ENCODE measurements at places on chromosomes 16 and 17.

DNA sequence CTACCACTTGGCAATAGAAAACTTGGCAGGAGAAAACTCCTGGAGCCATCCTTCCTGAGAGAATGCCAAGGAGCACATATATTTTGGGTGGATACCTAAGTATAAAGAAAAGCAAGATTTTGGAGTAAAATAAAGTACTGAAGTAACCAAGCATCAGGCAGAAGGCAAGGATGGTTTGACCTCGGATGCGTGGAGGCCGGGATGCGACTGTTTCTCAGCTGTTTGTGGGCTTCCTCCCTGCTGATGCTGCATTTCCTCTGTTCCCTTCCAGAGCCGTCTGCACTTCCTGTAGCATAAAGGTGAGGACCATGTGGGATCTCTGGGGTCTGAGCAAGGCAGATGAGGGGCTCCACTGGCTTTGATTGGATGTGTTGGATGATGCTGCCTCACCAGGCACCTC lies 5.5 kb upstream of the TCF25 start:
- DNase-seq = no peak

GRCh38 chr17:68310152-68310551 lies 18.9 kb downstream of the ARSG start:
- DNase-seq = no peak

DNA sequence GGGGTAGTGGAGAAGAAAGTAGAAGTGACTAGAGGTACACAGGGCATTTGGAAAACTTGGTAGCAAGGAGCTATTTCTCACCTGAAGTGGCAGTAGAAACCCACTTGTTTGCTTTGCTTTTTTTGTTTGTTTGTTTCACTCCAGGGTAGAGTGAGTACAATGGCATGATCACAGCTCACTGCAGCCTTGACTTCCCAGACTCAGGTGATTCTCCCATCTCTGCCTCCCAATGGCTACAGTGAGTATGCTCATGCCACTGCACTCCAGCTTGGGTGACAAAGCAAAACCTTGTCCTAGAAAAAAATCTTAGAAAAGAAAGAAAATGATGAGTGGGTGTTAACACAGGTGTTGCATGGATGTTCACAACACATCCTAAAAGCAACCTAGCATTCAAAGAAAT lies 40.4 kb downstream of the SCNN1G start:
- no peak for DNase-seq

DNA sequence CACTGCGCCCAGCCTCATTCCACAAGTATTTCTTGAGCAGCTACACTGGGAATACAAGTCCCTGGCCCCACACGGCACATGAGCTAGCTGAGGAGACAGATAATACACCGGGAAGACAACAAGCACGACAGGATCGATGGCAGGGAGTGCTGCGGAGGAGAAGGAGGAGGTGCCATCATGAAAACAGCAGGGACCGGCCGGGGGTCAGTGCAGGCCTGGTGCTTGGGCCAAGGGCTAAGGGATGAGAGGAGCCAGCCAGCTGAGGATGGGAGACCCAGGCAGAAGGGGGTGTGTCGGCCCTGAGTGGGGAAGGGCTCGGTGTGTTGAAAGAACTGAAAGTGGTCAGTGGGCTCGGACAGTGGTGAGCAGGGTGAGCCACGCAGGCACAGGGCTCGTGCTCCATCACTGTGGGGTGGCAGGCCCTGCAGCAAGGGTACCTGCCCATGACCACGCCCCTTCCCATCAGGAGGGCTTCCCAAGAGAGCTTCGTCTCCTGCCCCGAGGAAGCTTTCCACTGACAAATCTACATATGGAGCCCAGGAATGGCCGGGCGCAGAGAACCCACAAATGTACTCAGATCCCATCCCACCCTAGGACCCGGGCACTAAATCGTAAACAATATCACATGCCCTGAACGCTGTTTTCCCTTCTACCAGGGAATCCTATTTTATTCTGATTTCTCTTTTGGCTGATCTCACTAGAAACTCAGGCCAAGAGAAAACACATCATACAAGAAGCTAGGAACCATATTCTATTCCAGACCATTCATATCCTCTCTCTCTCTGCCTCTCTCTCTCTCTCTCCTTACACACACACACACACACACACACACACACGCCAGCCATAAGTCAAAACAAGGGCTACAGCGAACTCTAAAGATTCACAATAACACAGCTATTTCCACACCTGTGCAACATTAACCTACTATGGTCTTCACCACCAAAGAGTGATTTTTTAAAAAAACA lies 50.7 kb upstream of the TNRC6C start:
- DNase-seq = no peak

- no peak for DNase-seq
These were observed 1.2 kb upstream of the KRT17 start for GRCh38 chr17:41625602-41626001.

DNA sequence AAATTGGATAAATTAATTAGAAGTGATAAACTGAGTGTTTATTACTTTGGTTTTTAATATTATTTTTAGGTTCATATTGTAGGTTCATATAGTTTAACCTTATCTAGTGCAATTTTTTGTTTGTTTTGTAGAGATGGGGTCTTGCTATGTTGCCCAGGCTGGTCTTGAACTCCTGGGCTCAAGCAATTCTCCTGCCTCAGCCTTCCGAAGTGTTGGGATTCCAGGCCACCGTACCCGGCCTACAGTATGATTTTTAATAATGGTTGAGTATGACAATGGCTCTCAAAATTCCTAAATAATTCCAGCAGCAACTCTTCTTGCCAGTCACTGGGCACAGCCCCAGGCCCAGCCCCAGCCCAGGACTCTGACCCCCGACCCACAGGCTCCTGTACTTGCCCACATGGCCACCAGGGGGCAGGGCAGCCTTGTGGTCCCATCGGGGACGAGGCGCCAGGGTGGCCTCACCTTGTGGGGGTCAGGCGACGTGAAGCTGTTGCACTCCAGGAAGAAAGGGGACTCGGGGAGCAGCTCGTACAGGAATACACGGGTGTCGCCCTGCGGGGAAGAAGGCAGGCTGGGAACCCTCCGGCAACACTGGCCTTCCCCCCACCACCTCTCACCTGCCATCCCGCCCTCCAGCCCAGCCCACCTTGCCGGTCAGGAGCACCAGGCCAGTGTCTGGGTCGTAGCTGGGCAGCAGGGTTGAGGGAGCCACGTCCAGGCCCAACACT lies 7.9 kb upstream of the PAM16 start:
- peak; percentile 16 for DNase-seq

DNA sequence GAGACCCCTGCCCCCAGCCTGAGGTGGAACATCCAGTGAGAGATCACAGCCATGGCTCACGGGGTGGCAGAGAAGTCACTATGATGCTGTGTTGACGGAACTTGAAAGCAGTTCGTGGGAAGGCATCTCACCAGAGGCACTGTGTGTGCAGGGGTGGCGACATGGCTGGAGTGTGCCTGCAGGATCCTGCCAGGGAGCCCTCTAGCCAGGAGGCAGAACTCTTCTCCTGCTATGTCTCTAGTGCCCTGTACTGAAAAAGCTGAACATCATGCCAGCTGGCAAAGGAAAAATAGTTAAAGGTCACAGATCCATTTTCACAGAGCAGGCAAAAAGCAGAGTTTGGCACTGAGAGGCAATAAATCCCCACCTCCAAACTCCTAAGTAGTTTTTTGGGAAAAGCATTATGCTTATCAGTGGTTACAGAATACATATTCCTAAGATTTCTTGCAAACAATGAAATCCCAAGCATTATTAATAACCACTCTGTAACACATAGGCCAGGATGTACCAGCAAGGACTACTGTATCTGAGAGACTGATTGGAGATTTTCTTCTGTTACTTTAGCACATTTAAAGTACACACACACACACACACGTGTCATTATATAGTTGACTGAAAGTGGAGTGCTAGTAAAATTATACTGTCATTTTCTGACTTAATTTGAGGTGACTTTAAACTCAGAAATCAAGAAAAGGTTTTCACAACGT lies 36.8 kb downstream of the TNRC6C start:
- no peak for DNase-seq
